ENCODE measurements at places on chromosomes 6 and 20.
A peak's percentile ranks its signal among the peaks of the same experiment; 100 is the strongest.

- no peak for DNase-seq
These were observed 106.8 kb upstream of the RIPOR2 start for GRCh38 chr6:25042536-25042935.

DNA sequence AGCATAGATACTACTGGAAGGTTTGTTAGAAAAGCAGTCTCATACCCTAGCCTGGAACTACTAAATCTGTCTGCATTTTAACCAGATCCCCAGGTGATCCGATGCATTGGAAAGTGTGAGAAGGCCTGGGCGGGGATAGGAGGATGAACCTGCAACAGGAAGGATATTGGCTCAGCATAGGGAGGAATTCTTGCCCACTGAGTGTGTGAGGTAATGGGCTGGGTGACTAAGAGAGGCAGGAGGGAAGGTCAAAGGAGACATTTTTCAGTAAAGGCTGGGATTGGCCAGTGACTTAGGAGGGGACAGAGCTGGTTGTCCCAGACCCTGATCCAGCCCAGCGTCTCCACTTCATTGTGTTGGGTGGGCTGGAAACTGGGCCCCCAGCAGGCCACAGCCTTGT, 191.0 kb upstream of the LRFN2 start:
- DNase-seq: no peak

DNA sequence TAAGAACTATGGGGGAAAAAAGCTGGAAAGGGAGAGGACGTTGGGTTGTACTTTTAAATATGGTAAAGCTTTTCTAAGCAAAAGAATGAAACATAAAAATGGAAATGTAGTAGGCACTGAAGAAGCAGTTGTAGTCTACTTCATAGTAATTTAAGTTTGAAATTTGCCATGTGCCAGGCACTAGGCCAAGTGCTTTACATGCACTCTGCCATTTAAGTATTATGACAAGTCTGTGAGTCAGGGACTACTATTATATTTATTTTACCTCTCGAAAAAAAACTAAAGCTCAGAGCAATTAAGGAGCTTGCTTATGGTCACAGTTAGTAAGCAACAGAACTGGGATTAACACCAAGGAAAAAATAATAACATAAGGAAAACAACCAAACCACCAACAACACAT, 257.8 kb downstream of the GMDS start:
- DNase-seq: no peak

GRCh38 chr6:52664991-52665686, 5.8 kb upstream of the TMEM14A start:
- no peak for DNase-seq

GRCh38 chr6:107656401-107656800, 166.5 kb downstream of the SOBP start:
- peak; percentile 35 for DNase-seq

- no peak for DNase-seq
These were observed 24.5 kb downstream of the GZF1 start for GRCh38 chr20:23386304-23387117.

DNA sequence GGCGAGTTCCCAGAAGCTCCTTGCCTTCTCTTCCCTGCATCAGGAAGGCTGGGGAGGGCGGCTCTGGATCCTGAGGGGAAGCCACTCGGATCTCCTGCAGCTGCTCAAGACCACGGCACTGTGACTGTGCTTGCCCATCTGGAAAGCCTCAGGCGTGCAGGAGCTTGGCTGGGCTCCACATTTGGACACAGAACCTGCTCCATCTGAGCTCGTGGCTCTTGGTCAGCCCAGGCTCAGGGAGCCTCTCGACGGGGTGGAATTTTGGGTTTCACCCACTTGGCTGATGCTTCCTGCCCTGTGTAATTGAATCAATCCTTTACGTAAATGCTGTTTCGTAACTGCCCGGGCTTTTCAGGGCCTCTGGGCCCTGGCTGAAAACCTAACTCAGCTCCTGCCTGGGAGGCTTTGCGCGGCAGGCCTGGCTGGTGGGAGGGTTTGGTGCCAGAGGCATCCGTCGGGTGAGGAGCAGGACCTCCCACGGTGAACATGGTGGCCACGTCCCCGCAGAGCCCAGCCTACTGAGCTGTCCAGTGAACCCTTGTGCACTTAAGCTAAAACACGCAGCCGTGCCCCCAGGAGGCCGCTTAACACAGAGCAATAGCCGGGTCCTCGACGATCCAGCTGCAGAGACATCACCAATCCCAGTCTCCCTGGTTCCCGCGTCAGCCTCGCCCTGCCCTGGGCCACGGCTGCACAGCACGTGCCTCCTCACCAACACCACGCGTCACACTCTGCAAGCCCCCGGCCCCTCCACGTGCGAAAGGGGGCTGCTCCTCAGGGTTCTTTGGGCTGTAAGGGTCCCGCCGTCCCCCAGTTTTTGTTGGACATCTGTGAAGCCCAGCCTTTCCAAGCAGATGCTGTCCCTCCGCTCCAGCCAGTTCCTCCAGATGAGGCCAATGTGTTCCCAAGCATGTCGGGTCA, 241.0 kb downstream of the DLL1 start:
- DNase-seq: peak; percentile 79

- no peak for DNase-seq
These were observed 648.7 kb upstream of the FLRT3 start for GRCh38 chr20:14986026-14986655.

DNA sequence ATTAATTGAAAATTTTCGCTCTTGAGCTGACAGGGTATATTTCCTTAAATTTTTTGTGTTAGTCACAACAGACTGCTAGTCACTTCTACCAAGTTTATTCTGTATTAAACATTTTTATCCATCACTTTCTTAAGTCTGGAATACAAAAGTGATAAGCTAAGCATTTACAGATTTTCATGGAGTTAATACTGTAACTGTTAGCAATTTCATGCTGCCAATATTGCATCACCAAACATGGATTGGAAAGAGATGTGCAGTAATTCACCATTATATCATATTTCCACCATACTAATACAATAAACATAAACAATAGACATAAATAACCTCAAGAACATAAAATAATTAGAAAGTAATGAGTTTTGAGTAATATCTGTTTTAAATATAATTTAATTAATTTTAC, 854.0 kb upstream of the CITED2 start:
- DNase-seq: no peak

DNA sequence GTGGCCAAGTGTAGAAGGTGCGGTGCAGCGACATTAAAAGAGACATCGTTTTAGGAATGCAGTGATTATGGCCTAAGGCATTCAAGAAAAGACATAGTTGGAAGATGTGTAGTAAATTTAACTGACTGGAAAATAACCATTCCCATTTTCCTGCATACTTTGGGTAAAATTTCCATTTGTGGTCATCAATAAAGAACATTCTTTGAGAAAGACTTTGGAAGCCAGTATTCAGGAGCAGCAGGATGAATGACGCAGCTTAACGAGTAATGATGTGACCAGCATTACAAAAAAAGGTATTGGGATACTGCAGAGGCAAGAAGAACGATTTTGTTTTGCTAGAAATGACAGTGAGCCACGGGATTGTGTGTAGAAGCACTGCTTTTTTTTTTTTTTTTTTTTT, 7.0 kb upstream of the RWDD1 start:
- no peak for DNase-seq

DNA sequence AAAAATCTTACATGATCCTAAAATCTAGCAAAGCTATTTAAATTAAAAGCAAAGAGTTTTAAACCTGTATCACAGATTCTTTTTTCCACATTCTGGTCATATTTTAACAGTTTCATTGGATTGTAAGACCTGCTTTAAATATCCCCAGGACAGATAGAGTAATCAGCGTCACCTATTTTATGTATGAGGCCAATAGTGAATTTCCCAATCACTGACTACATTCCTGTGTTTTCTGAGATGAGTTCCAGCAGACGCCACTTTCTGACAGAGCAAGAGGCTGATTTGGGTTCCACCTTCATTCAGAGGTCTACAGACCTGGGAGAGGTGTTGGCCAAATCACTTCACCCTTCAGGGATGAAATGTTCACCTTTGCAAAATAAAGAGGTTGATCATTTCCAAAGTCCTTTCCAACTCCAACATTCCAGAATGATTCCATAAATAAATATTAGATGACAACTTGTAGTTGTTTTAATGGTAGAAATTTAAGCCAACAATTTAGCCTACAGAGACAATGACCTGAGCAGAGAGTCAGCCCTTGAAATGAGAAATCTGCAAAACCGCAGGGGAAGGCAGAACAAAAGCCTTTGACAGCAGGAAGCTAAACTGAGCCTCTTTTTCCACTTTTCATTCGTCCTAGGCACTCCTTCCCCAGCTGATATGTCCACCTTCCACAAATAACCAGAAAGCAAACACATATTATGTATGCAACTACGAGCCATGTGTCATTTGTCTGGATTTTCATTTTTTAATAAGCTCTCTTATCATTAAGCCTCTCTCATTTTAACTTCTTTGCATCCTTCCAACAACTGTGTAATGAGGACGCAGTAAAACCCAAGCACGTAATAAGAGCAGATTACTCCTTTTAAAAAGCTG, 105.2 kb downstream of the TFAP2A start:
- no peak for DNase-seq

- no peak for DNase-seq
These were observed 3.1 kb downstream of the HLA-C start for GRCh38 chr6:31268836-31269235.

GRCh38 chr6:84581494-84582259, 182.7 kb downstream of the TBX18 start:
- peak; percentile 39 for DNase-seq

GRCh38 chr6:142783499-142783898, 161.5 kb downstream of the HIVEP2 start:
- no peak for DNase-seq

DNA sequence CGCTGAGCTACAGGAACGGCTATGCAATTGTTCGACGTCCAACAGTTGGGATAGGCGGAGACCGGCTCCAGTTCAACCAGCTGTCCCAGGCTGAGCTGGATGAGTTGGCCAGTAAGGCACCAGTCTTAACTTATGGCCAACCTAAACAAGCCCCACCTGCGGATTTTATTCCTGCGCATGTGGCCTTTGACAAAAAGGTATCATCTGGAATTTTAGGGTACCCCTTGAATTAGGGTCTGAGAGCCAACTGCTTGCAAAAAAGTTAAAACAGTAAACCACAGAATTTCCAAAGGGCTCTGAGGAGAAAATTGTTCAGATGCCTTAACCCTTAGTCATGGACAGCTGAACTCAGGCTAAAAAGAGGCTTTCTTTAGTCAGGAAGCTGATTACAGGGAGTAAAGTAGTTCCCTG, 3.8 kb downstream of the EFHC1 start:
- DNase-seq: no peak

DNA sequence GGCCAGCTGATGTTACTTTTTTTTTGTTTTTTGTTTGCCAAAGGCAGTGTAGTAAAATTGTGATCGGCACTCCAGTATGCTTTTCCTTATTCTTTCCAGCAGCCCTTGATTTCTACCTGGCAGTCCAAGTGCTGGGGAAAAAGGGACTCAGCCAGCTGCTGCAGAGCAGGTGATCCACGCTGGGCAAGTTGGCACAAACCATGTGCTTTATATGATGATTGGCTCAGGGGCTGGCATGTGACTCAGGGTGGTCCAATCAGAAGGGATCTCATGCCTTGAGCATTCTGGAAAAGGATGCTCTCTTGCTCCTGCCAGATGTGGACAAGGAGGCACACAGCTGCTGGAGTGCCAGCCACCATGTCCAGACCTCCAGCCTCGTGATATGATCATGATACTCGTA, 54.5 kb downstream of the SULF2 start:
- no peak for DNase-seq

DNA sequence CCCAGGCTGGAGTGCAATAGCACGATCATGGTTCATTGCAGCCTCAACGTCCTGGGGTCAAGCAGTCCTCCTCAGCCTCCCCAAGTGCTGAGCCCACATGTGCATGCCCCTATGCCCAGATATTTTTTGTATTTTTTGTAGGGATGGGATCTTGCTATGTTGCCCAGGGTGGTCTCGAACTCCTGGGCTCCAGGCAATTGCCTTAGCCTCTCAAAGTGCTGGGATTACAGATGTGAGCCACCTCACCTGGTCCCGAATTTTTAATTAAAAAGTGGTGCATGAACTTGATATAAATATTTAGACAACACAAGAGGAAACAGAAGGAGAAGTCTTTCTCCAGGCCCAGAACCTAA, 7.1 kb upstream of the RNF114 start:
- DNase-seq: no peak

- peak; percentile 43 for DNase-seq
These were observed 15.9 kb downstream of the GPR31 start for GRCh38 chr6:167141667-167142432.

- DNase-seq: no peak
These were observed 3.5 kb downstream of the CST7 start for GRCh38 chr20:24952376-24953208.

- no peak for DNase-seq
These were observed 105.9 kb downstream of the TRERF1 start for GRCh38 chr6:42345696-42346416.

DNA sequence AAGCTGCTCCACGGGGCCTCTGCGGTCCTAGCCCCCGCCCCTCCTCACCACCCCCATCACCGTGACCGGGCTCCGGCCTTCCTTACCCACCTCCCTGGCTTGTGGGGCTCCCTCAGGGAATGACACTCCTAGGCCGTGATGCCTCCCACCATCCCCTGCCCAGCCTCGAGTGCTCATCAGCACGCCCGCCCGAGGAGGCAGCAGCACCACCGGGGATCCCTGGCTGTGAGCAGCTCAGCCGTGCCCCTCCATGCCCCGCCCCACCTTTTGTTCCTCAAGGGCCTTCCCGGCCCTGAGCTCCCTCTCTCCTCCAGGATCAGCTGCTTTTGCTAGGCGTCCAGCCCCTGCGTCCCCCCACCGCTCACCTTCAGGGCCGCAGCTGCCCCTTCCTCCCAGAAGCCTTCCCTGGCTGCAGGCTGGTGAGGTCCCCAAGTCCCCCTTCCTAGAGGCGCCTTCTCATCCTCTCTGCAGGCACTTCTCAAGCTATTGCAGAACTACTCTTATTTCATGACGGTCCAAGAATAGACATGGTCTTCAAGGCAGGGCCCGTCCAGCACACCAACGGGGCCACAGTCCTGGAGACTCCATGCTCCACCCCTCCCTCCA, 3.0 kb downstream of the FNDC11 start:
- no peak for DNase-seq

GRCh38 chr6:12709116-12709515, 7.5 kb upstream of the PHACTR1 start:
- no peak for DNase-seq

DNA sequence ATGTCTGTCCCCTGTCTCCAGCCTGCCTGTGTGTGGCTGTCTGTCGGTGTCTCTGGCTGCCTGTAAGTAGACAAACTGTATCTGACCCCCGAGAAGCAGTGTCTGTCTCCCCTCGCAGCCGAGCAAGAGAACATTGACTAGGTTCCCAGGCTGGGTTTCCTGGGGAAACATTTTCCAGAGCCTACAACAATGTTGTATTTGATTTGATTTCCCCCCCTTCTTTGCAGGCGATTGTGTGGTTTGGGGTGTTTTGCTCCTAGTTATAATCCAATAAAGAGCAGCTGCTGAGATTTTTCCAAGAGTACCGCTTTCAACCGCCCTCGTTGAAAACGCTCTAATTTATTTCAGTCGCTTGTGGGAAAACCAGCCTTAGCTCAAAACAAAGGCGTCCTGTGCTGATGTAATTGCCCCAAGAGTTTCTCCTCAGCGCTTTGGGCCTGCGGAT, 92.6 kb downstream of the CDC5L start:
- no peak for DNase-seq
